ENCODE measurements at places on chromosomes 6 and 20.

DNA sequence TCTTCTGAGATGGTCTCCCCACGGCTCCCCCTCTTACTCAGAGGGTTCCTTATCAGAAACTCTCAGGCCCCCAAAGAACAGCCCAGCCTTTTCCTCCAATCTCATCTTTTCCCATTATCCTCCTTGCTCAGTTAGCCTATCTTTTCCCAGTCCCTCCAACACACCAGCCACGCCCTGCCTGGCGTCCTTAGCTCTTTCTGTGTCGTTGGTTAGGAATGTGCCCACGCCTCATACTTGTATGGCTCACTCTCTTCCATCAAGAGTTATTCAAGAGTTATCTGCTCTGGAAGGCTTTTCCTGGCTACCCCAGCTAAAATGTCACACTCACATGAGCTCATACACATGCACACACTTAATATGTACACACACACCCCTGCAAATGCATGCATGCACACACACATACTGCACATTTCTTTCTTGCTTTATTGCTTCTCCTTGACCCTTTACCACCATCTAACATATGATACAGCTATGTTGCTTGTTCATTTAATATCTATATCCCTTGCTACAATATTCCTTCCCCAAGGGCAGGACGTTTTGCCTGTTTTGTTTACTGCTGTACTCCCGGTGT is 37.6 kb downstream of the SLC2A10 start:
- no peak for DNase-seq

DNA sequence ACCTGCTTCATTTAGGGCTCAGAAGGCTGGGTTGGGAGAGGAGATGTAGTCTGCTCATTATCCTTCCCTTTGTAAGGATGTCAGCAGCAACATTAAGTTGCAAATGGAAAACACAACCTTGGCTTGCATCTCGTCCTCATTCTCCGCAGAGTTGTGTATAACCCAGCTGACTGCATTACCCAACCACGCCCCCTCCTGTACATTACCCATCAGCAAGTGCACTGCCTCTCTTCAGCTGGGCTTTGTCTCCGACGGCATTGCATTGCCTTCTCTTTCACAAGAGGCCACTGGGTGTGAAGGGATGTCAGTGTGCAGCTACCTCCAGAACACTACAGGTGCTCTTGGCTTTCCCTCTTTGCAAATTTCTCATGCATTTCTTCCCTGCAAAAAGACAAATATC is 128.7 kb upstream of the TSHZ2 start:
- no peak for DNase-seq

DNA sequence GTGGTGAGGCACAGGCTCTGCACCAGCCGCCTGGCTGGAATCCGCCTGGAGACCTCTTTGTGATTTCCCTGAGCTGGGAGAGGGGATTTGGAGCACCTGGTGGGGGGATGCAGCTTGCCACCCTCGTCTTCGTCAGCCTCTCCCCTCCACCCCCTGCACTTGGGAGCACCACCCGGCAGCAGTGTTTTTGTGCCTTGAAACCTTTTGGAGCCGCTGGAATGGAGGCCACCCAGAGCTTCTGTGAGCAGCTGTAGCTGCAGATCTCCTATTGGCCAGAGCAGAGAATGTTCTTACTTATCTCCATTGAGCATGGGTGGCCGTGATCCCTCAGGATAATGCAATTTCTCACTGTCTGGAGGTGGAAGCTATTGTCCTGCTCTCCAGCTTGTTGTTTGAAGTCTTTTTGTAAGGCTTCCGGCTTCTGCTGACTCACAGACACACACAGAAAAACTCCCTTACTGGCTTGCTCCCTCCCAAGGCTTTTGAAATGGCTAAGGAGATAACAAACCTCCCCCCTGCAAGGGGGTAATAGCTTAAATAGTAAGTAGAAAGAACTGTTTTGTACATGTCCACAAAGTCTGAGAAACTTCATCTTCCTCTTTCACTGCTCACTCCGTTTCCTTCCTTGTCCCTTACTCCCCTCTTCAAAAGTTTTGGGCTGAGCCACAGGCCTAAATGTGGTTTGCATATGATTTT is 271.2 kb downstream of the PRL start:
- DNase-seq, result no peak

DNA sequence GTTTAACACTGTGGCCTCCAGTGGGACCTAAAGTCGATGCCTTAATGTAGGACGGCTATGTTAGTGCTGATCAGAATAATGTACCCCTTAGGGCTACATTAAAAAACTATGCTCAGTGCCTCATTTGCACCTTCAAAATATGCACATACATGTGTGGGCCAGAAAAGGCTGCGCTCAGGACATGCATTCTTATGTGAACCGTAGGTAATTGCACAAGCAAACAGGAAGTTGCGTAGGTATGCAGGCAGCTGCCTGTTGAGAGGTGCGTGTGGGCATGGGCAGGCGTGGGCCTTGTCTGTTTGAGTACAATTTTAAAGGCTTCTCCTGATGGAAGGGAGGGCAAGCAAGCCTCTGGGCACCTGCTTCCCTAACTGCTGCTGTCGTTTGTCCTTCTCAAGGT is 116.2 kb upstream of the JAG1 start:
- no peak for DNase-seq

GRCh38 chr6:2124260-2124709 is 121.1 kb downstream of the GMDS start:
- DNase-seq, result no peak

GRCh38 chr20:4813863-4814695 is 92.4 kb downstream of the PRND start:
- DNase-seq, result no peak

DNA sequence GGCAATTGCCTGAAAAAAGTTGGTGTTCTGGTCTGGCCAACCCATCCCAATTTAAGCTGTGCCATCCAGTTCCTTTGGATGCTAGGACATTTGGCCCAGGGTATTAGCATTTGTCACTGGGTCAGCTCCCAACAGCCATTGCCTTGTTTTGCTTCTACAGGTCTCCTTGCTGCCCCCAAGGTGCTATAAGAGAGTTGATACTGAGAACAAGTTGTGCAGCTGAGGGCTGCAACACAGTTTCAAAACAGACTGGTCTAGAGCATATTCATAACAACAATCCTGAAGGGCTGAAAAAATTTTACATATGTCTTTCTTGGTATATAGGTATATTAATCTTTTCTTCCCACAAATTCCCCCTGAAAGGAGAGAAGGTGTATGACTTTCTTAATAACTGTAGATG is 61.0 kb downstream of the LYRM4 start:
- no peak for DNase-seq

DNA sequence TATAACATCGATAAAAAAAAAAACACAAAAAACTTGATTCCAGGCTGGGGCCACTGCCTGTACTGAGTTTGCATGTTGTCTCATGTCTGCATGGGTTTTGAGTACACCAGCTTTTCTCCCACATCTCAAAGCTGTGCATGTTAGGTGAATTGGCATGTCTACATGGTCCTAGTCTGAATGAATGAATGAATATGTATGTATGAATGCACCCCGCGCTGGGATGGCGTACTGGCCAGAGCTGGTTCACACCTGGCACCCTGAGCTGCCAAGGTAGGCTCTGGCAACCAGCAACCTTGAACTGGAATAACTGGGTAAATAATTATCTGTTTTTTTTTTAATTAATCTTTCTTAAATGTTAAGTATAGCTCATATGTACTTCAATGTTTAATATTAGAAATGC is 131.0 kb downstream of the MAN1A1 start:
- DNase-seq, result no peak

Data from NCI-H2171 treated with DMSO at 0.1 percent for 48 hours (cell line).